ENCODE measurements at places on chromosomes 2 and 18.

- no peak for DNase-seq
Observed at GRCh38 chr2:51256736-51257135, 224.8 kb upstream of the NRXN1 start.

DNA sequence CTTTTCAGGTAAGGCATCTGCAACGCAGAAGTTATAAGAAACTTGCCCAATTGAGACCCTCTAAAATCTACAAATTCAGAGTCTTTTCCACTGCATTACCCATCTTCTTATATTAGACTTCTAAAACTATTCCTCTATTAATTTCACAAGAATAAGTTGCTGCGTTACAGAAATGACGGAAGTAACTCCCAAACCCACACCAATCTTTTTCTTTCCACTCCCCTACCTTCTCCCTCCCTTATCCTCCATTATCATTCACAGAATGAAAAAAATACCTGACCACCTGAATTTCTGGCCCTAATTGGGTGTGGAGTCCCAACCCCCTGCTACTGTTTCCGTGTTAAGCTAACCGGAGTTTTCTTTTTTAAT, 689 bp downstream of the RPRD1A start:
- DNase-seq, result no peak

GRCh38 chr2:84459944-84460429, 907 bp upstream of the SUCLG1 start:
- no peak for DNase-seq

DNA sequence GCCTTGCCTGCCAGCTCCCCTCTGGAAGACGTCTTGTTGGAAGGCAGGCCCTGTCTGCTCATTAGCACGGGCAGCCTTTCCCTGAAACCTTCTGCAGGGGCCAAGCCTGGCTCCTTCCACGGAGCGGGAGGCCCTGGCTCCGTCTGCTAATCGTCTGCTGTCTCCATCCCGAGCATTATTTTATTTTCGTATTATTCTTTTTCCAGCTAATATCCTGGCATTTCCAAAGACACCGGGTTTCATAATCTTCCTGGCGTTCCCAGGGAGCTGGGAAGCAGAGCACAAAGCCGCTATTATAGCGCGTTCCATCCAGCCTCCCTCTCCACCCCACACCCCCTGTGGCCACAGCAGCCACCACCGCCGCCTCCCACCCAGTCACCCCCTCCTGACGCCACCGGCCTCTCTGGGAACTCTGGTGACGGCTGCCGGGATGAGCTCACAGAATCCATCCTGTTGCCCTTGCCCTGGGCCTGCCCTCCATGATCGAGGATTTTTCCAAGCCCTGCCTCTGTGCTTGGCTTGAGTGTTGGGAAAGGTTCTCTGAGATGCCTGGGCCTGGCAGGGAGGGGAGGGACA, 125.5 kb downstream of the DYSF start:
- DNase-seq, result no peak

- DNase-seq, result no peak
Observed at GRCh38 chr2:192246297-192246696, 51.6 kb upstream of the TMEFF2 start.

DNA sequence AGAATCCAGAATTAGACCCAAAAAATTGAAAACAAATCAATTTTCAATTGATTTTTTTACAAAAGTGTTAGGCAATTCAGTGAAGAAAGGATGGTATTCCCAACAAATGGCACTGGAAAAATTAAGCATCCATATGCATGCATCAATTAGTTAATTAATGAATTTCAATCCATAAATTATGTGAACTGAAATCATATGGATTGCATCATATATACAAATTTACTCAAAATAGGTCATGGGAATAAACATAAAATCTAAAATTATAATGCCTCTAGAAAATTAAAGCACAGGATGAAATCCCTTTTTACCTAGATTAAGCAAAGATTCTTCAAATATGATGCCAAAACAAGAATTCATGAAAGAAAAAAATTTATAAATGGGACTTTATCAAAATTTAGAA, 213.9 kb upstream of the KLHL29 start:
- DNase-seq, result no peak

GRCh38 chr18:10923551-10924070, 225.8 kb downstream of the PIEZO2 start:
- DNase-seq, result no peak

GRCh38 chr2:127479219-127479825, 47.0 kb downstream of the IWS1 start:
- DNase-seq, result no peak

- DNase-seq, result no peak
Observed at GRCh38 chr2:79796641-79797040, 283.8 kb downstream of the CTNNA2 start.

DNA sequence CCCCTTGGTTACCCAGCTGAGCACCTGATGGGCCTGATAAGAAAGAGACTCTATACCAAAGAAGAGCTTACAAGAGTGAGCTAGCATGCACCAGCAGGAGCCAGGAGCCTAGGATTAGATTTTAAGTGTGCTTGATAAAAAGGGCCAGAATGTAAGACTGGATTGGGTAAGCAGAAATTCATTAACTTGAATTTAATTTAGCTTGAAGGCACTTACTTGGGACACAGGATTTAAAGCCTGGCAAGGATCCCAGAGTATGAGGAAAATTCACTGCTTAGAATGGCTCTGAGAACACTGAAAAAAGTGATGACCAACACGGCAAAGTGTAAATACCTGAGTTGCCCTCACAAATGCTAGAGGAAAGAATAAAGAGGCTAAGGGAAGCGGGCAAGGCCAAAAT, 91.3 kb upstream of the RBBP8 start:
- no peak for DNase-seq

GRCh38 chr2:99623035-99623434, 133.2 kb upstream of the REV1 start:
- DNase-seq, result no peak

DNA sequence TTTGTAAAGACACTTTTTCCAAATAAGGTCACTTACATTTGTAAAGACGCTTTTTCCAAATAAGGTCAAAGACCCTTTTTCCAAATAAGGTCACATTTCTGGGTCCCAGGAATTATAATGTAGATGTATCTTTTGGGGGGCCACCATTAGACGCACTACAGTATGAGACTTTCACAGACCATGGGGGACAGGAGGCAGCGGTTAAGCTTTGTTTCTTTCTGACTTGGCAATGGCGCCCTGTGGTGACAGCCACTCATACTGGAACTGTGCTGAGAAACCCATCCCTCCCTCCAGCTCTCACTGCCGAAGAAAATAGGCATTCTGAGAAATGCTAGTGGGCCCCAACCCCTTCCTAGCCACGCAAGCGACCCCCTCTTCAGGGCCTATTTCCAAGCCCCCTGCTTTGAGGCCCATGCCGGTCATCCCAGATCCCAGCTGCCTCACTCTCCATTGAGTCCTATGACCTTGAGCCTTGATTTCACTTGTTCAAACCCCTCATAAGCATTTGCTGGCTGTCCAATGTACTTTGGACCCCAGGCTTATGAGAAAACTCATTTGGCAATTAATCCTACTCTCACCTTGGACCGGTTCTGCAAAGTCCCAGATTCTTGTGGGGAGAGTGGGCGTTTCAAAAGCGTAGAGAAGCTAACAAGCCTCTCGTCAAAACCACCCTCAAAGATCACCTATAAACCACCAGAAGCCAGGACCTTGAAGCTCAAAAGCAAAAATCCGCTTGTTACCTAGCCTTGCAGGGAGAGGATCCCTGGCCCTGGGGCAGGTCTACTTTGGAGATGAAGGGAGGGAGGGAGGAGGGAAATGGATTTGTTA, 11.3 kb upstream of the SPATA3 start:
- DNase-seq, result no peak

DNA sequence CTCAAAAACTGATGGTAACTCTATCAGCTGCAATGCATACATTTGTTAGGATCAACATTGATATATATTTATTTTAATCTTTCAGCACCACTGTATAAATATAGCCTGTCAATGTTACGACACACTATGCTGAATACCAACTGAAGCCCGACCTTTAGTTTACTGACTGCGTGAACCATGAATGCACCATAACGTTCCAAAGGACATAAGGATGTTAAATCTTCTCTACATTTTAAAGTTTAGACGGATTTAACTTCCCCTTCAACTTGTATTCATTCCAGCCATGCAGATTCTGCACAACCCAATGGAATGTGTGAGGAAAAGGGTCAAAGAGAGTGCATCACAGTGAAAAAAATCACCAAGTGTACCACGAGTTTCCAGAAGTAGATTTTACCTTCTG, 489.5 kb downstream of the IRS1 start:
- DNase-seq, result no peak

GRCh38 chr2:239930378-239930777, 94.8 kb downstream of the NDUFA10 start:
- DNase-seq, result no peak

GRCh38 chr2:184815824-184816223, 217.5 kb downstream of the ZNF804A start:
- no peak for DNase-seq

GRCh38 chr18:8910843-8911242, 191.7 kb upstream of the NDUFV2 start:
- no peak for DNase-seq

- no peak for DNase-seq
Observed at GRCh38 chr2:238476258-238476657, 49.5 kb downstream of the ASB1 start.

DNA sequence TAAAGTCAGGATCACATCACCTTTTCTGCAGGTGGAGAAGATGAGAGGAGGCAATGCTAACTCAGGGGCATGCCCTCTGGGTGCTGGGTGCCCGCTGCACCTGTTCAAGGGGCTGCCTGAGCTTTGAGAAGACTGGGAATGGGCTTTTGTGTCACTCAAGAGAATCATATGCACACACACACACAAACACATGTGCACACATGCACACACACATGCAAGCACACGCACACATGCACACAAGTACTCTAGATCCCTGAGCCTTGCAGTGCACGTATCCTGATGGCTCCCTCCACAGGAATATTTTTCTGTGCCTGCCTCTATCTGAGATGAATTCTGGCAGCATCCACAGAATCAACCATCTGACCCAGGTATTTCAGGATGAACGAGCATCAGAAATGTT, 110.0 kb upstream of the TEX51 start:
- no peak for DNase-seq

- DNase-seq, result no peak
Observed at GRCh38 chr2:64840426-64840881, 148.7 kb upstream of the SLC1A4 start.

GRCh38 chr18:79396431-79397246, 909 bp downstream of the NFATC1 start:
- DNase-seq, result no peak

- DNase-seq, result no peak
Observed at GRCh38 chr2:58137221-58137620, 90.6 kb downstream of the VRK2 start.

GRCh38 chr2:32836933-32837332, 109.8 kb upstream of the LTBP1 start:
- DNase-seq, result no peak

DNA sequence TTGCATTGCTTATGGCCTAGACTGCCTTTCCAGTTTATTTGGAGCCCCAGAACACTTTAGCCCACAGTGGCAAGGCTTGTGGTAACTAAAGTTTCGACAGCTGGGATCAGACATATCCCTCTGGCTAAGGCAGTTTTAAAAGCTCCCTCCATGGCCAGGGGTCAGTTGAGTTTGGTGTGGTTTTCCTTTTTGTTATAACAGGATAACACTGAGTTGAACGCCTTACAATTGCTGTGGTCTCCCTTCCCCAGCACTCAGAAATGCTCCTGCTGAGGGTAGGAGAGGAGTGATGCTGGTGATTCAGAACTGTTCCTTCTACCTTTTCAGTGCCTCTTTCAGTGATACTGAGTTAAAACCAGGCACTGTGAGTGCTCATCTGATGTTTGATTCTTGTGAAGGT, 182.6 kb downstream of the GULP1 start:
- DNase-seq, result no peak

DNA sequence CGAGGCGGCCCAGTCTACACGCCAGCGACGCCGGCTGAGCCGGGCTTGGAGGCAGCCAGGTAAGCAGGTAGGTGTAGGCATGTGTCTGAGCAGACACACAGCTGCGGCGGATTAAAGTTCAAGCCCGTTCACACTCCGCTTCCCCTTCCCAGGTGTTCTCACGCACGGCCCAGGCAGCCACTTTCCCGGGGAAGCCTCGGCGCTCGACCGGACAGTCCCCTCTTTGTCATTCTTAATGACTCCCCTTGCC, 367 bp downstream of the TGFA start:
- no peak for DNase-seq

- DNase-seq, result no peak
Observed at GRCh38 chr2:174343623-174344455, 9.1 kb downstream of the SP9 start.

DNA sequence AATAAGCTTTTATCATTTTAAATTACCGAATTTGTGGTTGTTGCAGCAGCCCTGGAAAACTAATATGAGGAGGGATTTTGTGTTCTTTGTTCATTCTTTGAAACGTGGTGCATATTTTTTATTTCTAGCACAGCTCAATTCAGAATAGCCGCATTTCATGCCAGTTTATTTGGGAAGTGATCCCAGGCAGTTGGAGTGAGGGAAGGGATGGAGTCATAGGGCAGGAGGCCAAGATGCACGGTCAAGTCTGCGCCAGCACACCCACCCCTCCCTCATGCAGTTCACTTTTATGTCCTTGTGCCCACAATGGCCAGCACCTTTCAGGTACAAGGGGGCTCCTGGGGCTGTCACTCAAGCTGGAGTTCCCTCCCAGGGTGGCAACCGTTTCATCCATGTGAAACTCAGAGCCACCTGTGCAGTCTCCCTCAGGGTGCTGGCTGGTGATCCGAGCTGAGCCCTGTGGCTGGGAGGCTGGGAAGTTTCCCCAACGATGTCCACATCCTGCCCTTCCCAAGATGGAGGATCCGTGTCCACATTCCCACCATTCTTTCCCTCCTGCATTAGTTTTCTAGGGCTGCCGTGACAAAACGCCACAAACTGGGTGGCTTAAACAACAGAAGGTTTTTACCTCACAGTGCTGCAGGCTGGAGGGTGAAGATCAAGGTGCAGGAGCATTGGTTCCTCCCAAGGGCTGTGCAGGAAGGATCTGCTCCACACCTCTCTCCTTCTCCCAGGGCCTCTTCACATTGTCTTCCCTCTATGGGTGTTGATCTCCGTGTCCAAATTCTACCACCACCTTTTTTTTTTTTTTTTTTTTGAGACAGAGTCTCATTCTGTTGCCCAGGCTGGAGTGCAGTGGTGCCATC, 68.5 kb upstream of the ITGA6 start:
- no peak for DNase-seq

GRCh38 chr2:9897331-9897737, 54.1 kb downstream of the TAF1B start:
- DNase-seq, result peak; percentile 78

GRCh38 chr18:27793013-27793785, 383.7 kb downstream of the CDH2 start:
- DNase-seq, result no peak

DNA sequence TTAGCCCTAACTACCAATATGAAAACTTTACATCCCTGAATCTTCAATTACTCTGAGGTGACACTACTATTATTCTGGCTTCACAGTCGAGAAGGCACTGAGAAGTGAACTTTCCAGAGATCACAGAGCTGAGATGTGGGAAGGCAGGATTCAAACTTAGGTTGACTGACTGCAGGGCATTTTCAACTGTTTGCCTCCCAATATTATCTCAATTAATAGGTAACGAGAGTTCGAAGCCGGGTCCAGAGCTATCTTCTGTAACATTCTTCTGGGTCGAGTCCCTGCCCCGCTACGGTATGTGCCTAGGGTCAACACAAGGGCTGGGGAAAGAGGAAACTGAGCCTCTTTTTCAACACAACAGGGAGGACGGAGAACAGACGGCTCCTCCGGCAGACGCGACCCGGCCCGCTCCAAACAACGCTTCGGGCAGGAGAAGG, 740 bp downstream of the CHMP3 start:
- no peak for DNase-seq
